ENCODE measurements at places on chromosomes 6 and 20.

GRCh38 chr20:18527836-18528235, 20.1 kb downstream of the SEC23B start:
- DNase-seq, result no peak

DNA sequence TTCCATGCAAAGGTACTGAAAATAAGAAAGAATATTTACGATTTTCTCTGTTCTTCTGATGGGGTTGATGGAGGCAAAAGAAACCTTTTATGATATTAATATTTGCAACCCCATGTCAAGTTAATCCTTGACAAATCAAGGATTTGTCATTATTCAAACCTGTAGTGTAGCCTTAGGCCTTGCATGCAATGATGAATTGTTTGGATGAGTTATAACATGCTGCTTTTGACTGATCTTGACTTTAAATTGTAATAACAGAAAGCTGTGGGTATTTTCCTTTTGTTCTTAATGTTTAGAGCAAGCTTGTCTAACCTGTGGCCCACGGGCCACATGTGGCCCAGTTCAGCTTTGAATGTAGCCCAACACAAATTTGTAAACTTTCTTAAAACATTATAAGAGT, 13.0 kb upstream of the BAG2 start:
- DNase-seq, result no peak

DNA sequence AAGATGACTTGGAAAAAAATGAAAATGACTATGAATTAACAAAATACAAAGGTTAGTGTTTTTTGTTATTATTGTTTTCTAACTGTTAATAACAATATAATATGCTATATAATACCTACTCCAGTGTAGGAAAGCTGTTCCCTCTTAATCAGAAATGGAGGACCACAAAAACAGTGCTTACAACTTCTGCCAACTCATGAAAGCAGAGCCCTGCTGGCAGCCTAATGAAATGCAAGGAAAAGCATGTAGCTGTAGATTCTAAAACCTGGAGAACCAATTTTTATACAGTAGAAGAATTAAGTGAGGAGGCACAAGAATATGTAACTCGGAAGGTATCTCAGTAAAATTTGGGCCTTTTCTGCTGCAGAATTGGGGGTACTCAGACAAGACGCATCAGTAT, 29.4 kb downstream of the PHIP start:
- no peak for DNase-seq

GRCh38 chr20:46237736-46238135, 70.6 kb downstream of the CDH22 start:
- DNase-seq, result no peak

DNA sequence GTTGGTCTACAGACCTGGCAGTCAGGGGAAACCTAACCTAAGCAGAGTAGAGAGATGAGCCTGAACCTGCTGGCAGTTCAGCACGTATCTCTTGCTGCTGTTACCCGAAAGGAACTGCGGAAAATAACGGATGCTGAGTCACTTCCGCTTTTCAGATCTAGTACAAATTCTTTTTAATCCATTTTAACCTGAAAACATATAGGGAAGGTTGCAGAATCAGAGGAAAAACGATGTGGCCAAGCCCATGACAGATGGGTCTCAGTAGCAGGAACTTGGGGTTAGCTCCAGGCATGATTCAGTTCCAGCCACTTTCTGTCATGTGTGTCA, 351.9 kb upstream of the PRND start:
- peak; percentile 87 for DNase-seq

DNA sequence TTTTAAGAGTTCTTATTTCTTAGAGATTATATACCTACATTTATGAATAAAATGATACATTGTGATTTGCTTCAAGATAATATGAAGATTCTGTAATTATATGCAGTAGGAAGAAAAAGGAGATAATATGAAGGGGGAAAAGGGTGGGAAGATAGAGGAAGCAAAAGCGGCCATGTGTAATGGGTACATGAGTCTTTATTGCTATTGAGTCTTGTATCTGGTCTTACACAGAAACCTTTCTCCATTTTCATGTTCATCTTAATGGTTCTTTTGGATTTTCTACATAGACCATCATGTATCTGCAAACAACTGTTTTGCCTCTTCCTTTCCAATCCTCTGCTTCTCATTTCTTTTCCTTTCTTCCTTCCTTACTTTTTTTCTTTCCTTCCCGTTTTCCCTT, 36.1 kb downstream of the PHF20 start:
- no peak for DNase-seq

DNA sequence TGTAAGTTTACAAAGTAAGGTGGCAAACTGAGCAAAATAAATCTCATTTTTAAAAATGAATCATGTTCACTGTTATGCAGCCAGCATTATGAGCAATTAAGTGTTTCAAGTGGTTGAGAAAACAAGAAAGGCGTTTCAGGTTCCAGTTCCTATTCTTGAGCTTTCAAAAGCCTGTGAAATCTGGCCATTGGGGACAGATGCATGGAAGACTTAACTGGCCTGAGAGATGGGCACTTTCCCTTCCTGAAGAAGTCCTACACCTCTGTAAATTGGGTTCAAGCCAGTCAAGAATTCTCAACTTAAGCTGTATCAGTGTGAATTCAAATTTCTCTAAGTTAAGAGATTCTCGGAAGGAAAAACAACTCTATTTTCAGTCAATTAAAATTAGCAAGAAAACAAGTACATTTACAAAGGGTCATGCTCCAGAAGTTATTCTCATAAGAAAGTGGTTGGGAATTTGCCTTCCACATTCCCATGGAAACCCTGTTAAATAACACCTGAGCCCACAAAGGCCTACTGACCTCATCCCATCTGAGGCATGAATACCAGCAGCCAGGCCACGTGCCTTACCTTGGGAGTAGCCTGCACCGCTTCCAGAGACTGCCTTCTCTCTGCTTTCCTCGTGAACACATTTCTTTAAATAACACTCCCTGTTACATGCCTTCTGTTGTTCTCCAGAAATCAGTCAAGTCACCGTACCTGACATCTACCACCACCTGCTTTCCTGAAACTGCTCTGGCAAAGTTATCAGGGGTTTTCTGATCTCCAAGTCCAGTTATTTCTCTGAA, 19.4 kb downstream of the MAP3K5 start:
- no peak for DNase-seq

DNA sequence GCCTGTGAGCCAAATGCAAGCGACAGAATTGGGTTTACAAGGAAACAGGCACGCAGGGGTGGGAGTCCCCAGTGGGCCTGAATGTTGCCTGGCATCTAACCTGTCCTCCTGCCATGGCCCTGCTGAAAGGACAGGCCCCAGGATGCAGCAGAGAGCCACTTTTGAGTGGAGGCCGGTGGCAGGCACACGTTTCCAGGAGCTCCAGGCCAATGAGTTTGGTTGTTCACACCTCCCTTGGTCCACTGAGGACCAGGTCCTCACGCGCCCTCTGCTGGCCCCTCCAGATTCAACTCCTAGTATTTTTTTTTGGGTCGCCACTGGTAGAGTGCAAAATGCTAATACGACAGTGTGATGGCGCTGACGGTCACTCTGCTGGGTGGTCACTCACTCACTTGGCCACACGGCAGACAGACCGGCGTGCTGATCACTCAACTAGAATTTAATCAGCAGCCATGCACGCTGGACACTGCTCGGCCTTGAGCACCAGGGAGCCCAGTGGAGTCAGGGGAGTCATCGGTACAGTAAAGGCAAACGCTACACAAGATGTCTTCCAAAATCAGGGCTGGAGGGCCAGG, 81.7 kb upstream of the NFATC2 start:
- peak; percentile 36 for DNase-seq

DNA sequence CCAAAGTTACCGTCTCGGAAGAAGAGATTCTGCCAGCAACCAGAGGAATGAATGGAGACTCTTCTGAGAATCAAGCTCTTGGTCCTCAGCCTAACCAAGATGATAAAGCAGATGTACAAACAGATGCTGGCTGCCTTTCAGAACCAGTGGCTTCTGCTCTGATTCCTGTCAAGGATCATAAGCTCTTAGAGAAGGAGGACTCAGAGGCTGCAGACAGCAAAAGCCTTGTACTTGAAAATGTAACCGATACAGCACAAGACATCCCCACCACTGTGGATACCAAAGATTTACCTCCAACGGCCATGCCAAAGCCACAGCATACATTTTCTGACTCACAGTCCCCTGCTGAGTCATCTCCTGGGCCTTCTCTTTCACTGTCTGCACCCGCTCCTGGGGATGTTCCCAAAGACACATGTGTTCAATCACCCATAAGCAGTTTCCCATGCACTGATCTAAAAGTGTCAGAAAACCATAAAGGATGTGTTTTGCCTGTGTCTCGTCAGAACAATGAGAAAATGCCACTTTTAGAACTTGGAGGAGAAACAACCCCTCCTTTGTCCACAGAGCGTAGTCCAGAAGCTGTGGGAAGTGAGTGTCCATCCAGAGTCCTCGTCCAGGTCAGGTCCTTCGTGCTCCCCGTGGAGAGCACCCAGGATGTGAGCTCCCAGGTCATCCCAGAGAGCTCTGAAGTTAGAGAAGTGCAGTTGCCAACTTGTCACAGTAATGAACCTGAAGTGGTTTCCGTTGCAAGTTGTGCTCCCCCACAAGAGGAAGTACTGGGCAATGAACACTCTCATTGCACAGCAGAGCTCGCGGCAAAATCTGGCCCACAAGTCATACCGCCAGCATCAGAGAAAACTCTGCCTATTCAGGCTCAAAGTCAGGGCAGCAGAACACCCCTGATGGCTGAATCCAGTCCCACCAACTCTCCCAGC, 109.6 kb downstream of the RTN4IP1 start:
- peak; percentile 63 for DNase-seq

DNA sequence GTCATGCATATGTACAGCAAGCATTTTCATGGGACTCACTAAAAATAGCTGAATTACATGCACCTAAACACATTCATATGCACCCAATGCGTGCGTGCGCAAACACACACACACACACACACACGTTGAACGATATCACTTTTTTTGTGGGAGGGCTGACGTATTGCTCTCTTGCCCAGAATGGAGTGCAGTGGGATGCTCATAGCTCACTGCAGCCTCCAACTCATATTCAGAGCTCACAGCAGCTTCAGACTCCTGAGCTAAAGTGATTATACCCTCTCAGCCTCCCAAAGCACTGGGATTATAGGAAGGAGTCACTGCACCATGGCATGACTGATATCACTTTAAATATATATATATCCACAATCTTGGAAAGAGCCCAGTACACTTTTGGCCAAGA, 620.4 kb upstream of the MANEA start:
- no peak for DNase-seq

DNA sequence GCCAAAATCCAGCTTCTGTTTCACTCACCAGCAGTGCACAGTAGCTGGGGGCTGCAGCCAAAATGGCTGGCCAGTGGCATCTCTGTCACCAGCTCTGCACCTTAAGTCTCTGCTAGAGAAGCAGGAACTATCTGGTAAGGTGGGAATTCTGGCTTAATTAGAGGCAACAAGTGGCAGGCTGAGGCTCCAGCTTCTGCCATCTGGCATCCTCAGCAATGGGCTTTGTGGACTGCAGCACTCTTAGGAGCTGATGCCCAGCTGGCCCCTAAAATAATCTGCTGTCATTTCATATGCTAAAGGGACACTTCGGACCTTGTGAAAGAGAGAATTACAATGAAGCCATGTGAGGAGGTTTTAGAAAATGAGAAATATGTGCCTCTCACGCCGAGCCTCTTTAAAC, 4.6 kb upstream of the CLDN20 start:
- no peak for DNase-seq

- no peak for DNase-seq
These were observed 163.9 kb downstream of the IBTK start for GRCh38 chr6:82083646-82084045.

DNA sequence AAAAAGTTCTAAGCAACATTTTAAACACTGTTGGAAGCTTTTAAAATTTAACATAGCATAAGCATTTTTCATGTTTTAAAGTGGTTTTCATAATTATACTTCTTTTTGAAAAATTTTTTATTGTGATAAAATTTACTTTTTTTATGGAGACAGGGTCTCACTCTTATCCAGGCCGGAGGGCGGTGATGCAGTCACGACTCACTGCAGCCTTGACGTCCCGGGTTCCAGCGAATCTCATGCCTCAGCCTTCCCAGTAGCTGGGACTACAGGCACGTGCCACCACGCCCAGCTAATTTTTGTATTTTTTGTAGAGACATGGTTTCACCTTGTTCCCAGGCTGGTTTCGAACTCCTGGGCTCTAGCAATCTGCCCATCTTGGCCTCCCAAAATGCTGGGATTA, 46.1 kb upstream of the TULP4 start:
- no peak for DNase-seq

GRCh38 chr20:53376021-53376420, 217.6 kb downstream of the ZNF217 start:
- DNase-seq, result no peak

- no peak for DNase-seq
These were observed 195.8 kb downstream of the HAO1 start for GRCh38 chr20:7744411-7744810.

DNA sequence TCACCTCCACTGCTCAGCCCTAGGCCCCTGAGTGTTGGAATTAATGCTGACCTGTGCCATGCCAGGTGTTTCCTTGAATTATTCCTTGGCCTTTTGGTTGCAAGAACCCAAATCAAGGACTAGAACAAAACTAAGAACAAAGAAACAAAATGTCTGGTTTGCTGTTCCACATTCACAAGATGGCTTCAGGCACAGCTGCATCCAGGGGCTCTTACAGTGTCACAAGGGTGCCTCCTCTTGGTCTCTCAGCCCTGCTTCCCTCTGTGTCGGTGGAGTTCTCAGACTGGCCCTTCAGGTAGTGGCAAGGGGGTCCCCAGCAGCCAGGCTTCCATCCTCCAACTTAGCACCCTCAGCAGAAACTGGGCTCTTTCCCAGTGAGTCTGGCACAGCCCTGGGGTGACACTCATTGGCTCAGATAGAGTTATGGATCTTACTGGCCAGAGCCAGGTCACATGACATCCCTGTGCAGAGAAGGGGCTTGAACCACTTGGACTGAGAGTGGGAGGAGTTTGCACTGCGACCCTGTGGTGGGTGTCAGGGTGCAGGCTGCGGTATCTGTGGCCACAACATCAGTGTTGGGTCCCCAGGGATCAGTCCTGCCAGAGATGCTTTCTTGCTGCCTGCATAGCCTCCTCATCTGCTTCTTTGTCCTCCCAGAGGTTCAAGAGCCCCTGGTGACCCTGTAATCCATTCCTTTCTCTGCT, 427.7 kb upstream of the SULF2 start:
- DNase-seq, result no peak

DNA sequence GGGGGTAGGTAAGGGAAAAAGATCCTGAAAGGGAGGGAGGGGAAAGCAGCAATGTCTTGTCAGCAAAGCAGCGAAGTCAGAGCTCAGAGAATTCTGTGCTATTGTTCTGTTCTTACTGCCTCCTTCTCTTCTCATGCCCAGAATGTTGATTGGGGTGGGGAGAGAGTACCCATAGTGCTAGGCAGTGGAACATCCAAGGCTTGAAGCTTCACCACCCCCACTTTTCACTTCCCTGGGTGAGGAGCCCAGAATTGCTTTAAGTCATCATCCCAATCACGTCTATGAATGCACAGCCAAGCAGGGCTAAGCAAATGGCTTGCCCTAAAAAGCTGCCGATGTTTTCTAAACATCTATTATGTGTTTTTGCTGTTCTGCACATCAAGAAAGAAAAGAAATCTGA, 16.5 kb downstream of the REPS1 start:
- no peak for DNase-seq

DNA sequence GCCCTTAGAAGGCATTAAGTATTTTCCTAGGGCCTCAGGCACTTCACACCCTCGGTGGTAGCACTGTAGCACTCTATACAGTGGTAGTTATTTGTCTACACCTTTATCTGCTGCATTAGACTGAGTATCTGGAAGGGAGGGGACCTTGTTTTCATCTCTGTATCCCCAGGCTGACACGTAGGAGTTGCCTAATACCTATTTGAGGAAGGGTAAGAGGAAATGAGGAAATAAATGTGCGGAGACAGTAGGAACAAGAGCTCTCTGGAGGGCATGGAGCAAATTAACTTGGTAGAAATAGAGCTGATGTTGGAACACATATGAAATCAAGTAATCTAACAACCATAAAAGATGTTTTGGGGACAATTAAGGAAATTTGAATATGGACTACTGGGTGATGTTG, 3.9 kb downstream of the CNPY3 start:
- DNase-seq, result no peak

Measured in T-helper 1 cell (primary cell).